ENCODE measurements at places on chromosomes 1 and 21.
A peak's percentile ranks its signal among the peaks of the same experiment; 100 is the strongest.

DNA sequence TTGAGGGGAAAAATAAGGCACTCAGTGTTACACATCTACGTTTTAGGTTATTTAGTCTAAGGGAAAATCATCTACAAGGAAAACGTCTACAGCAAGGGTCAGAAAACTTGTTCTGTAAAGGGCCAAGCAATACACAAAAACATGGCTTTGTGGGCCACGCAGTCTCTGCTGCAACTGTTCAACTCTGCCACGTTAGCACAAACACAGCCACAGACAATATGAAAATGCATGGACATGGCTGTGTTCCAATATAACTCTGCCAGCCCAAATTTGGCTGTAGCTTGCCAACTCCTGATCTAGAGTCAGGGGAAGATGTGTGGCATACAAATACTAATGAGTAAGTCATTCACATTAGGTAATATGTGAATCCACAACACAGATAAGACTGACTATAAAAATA, 40.7 kb downstream of the COA6 start:
- no peak for DNase-seq

GRCh38 chr21:14451546-14451945, 68.6 kb upstream of the HSPA13 start:
- DNase-seq = no peak

- DNase-seq = no peak
Measured at GRCh38 chr1:166169182-166169581, 2.4 kb upstream of the FAM78B start.

GRCh38 chr1:198888379-198888943, 249.6 kb downstream of the PTPRC start:
- no peak for DNase-seq

DNA sequence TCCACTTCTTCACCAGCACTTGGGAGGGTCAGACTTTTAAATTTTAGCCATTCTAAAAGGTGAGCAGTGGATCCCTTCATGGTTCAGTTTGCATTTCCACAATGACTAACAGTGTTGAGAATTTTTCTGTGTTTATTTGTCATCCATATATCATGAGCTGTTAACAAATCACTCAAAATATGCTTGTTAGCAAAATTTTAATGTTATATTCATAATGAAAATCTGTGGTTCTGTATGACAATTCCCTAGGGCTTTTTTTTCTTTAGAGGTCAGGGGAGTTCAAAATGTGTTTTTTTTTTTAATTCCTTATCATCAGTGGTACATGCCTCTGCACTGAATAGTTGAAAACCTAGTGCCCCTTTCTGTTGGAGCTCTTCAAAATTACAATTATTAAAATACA, 682.2 kb upstream of the ADGRL2 start:
- DNase-seq = no peak

GRCh38 chr1:38210021-38210894, 163.7 kb upstream of the POU3F1 start:
- DNase-seq = peak; percentile 58

GRCh38 chr1:117933769-117934168, 4.2 kb downstream of the WDR3 start:
- DNase-seq = no peak

GRCh38 chr1:228739826-228740225, 4.5 kb downstream of the RHOU start:
- DNase-seq = no peak

DNA sequence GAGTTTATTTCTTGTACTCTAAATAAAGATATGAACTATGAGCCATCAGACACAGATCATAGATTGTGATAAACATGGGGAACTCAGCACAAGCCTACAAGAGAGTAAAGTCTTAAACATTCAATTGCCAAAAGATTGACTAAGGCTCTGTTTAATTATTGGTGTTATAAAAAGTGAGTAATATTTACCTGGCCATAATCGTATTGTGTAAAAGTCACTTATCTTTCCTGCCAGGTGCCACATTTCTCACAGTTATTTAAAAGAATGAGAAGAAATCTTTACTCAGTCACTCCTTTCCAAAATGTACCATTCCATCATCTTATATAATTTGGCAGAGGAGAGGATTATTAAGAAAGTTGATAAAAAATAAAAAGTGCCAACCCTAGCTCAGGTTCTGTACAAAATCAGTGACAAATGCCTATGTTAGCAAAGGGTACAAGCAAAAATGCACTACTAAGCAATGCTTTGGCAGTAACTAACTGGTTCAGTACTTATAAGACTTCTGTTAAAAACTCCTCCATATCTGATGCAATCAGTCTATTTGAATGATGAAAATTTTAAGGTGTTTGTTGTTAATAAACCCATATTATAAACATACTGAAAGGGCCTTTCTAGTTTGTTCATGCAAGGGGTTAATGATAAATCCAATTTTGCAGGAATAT, 5.8 kb upstream of the NR5A2 start:
- DNase-seq = no peak

DNA sequence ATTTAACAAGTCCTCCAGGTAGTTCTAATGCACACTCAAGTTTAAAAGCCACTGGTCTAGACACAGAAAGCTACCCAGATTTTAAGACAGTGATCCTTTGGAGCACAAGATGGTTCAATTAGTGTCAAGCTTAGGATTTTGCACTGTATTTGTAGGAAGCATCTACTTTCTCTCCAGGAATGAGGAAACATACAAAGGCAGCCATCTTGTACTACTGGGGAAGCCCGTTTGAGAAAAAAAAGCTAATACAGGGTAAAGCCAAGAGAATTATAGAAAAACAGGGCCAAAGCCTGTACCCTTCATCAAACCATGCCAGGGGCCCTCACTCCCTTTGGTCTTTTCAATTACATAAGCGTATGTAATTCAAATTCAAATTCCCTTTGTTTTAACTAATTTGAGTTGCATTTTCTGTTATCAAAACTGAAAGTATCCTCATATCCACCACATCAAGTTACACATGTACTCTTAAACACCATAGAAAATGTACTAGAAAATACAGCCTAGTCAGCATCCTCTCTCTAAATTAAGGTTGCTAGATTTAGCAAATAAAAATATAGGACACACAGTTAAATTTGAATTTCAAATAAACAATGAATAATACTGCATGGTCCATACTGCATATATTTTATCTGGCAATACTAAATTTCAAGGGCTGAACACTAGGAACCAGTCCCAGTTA, 17.4 kb downstream of the PIK3R3 start:
- DNase-seq = no peak

- no peak for DNase-seq
Measured at GRCh38 chr1:244405856-244406255, 45.9 kb downstream of the ADSS2 start.

GRCh38 chr1:241614144-241614543, 26.0 kb downstream of the CHML start:
- no peak for DNase-seq

GRCh38 chr1:27577504-27578188, 26.3 kb downstream of the AHDC1 start:
- no peak for DNase-seq

DNA sequence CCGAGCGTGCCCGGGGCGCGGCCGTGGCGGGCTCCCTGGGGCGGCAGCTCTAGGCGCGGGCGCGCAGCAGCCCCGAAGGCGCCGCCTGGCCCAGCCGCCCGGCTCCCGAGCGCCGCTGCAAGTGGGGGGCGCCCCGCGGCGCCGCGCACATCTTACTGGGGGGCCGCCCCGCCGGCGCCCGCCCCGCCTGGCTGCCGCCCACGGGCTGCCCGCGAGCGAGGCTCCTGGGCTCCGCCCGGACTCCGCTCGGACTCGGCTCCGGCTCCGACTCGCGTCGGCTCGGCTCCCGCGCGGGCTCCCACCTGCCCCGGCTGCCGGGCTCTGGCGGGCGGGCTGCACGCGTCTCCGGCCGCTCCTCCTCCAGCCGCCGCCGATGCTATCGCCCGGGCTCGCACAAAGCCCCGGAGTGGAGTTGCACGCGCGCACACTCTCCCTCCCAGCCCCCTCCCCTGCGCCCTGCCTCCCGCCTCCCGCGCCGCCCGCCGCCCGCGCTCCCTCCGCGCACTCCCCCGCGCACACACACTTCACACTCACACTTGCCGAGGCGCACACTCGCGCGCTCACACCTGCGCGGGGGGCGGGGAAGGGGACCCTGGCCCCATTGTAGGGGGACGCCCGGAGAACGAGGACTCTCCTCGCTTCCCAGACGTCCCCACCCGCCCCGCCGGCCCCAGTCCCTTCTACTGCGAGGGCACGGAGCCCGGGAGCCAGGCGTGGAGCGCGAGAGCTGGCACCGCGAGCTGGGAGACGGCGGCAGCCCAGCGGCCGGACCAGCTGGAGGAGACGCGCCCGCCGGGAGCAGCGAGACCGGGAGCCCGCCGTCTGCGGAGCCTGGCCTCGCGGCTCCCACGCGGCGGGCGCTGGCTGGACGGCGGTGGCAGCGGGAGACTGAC, at the start of gene GRIK3:
TSS of gene GRIK3 (minus strand) at position 395 of the 893 bp plus-strand sequence. CDS start 407 bp downstream, outside the sequence.
- DNase-seq = peak; percentile 39

DNA sequence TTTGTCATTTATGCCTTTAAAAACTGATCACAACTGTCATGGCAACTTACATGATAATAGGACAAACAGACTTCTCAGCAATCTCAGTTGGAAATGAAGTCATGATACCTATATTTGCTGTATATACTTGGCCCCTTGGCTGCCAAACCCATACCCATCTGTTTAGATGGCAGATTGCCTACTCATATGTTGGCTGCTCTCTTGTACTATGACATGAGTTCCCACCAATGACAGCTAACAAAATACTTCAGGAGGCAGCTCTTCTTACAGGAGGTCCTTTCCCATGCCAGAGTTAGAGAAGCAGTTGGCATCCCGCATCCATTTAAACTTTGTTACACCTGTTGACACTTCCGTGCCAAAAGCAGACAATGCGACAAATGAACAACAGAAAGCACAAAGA, 603.1 kb upstream of the ADGRL2 start:
- no peak for DNase-seq
